Fibroblast of the aortic adventitia (primary cell): ENCODE measurements at places on chromosomes 2 and 18.
A peak's percentile ranks its signal among the peaks of the same experiment; 100 is the strongest.

DNA sequence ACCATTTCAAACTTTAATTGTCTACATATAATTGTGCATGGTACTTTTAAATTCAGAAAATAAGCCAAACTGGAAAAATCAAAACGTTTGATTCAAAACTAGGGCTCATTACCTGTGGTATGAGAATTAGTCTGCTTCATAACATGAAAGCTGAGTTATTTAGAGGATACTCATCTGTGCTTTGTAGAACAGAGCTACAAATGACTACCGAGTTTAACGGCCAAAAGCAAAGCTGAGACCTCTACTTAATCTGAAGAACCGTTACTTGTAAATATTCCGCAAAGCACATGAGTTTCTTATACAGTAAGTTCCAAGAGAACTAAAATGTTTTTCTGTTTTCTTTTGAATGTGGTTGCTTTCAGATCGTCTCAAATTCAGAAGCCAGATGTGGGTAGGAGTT lies 123.7 kb upstream of the SMAD7 start:
- no peak for DNase-seq

DNA sequence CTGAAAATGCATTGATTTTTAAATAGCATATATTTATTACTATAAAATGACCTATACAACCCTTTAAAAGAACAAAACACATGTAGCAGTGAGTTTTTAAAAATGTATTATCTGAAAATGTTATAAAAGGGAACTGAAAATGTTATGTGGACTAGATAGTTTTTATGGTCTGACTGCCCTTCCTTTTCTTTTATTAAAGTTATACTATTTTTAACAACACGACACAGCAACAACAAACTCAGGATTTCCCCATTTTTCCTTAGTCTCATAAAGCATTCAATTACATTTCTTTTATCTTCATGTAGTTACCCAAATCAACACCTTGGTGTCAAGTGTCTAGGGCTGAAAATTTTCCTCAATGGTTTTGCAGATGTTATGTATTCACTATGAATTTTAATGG lies 132.8 kb upstream of the TMEFF2 start:
- no peak for DNase-seq

DNA sequence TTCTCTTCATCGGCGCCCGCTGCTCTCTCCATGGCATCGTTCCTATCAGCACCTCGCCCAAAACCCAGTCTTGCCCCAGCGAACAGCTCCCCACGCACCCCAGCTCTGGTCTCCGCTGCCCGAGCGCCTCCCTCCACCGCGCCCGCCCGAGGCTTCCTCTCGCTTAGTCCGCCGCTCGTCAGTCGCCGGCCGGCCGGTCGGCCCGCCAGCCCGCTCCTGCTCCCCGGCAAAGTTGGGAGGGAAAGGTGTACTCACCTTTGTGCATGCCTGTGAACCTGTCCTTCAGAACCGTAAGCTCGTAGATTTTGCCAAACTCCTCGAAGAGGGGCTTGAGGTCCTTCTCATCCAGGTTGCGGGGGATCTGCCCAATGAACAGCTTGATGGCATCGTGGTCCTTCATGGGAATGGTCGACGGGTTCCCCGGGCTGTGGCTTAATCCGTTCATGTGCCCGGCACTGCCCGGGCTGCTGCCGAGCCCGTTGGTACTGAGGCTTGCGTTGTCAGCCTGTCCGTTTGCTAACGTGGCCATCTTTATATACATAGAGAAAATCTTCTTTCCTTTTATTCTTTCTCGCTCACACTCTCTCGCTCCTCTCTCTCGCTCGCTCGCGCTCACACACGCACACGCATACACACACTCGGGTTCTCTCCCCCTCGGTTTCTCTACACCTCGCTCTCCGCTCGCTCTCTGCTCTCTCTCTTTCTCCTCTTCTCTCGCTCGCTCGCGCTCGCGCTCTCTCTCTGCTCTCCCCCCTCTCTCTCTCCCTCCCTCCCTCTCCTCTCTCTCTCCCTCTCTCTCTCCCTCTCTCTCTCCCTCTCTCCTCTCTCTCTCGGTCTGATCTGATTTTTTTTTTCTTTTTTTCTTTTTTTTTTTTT lies at the start of gene CELF4:
TSS of gene CELF4 (minus strand) at position 698 of the 876 bp plus-strand sequence.
- no peak for DNase-seq

- DNase-seq: no peak
These were observed 891 bp upstream of the NR4A2 start for GRCh38 chr2:156333274-156333950.

DNA sequence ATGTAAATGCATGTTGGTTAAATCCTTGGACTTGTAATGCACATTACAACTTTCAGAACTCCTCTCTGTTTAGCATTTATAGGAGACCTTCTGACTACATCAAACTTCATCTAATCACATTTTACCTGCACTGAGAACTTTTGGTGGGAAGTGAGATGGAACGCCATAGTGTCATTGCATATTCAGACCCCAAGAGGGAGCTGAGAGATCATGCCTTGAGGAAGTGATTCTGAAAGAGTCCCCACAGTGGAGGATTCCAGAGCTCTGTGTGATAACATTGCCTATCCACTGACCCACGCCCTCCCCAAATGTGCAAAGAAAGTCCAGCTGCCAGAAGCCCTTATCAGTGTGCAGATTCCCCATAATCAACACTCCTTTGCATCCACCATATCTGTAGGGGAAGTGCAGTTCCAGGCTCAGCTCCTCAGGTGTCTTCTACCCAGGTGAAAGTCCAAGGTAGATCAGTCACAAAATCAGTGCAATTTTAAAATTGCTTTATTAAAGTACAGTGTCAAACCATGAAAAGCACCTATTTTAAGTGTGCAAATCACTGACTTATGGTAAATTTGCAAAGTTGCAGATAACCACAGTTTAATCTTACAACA lies 212.4 kb downstream of the RPIA start:
- peak; percentile 38 for DNase-seq

DNA sequence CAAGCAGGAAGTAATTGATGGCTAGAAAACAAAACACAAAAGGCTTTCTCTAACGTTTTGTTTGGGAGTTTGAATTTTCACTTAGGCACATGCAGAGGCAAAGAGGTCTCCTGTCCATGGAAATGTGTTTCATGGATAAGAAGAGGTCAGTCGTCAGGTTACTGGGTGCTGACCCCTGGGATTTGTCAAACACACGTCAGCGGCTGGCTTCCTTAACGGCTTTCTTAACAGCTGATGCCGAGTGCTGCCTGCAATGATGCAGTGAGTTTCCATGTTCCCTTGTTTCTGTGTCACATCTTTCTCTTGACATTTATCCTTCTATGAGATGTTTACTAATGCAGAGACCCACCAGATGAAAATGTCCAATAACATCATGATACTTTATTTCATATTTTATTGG lies 31.7 kb downstream of the GPR39 start:
- DNase-seq: no peak

DNA sequence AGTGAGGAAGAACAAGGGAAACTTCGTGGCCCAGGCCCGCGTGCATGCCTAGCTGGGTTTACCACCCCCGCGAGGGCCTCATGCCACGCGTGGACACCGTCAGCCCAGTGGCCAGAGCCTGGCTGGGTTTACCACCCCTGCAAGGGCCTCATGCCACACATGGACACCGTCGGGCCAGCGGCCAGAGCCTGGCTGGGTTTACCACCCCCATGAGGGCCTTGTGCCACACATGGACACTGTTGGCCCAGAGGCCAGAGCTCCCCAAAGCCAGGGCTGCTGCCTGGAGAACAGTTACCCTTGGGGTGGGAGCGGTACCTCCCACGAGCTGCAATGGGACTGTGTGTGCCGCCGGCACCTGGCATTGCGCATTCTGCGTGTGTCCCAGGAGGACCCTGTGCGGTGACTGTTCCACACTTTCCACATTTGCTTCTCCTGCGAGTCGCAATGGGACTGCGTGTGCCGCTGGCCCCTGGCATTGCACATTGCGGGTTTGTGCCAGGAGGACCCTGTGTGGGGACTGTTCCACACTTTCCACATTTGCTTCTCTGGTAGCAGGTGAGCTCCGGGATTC lies 105.6 kb upstream of the CTDP1 start:
- DNase-seq: no peak

DNA sequence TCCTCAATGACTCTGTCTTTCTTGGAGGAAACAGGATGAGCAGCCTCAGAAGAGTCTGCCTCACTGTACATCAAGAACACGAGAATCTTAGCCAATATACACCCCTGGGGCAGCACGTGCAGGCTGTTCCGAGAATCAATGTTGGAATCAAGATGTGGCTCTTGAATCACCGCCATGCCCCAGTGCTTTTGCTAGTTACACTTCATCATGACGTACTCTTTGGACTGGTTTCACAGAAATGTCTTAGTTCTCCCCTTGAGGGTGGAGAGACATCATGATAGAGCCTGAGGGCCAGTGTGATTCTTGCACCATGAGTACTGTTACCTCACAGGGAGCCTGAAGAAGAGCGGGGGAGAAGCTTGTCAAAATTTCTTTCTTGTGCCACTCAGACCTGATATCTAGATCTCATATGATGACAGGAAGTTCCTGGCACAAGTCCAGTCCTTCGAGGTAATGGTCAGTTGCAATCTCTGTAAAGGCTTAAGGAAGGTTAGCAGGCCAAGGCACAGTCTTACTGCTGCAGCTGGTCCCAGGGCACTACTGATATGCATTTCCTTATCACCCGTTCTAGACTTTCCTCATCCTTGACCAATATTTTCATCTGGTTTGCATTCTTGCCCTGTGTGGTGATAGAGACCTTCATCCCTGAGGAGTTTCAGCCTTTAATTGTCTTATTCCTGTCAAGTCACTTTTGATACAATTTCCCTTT lies 28.2 kb upstream of the STAT4 start:
- peak; percentile 99 for DNase-seq

DNA sequence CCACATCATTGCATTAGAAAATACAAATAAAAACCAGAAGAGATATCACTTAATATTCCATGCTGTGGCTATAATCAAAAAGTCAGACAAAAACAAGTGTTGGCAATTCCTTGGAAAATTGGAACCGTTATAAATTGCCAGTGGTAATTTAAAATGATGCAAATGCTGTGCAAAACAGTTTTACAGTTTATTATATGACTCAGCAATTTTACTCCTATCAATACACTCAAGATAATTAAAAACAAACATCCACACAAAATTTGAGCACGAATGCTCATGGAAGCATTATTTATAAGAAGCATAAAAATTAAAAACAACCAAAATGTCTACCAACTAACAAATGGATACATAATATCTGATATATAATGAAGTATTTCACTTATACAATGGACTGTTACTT lies 728.8 kb downstream of the CBLN2 start:
- DNase-seq: no peak

- peak; percentile 40 for DNase-seq
These were observed 916 bp upstream of the OSBPL1A start for GRCh38 chr18:24398540-24398939.

GRCh38 chr2:70440621-70441020 lies 113.0 kb downstream of the TGFA start:
- no peak for DNase-seq

GRCh38 chr2:160970052-160970965 lies 189.9 kb upstream of the TANK start:
- DNase-seq: peak; percentile 95

- no peak for DNase-seq
These were observed 472 bp upstream of the PLEKHM3 start for GRCh38 chr2:208025814-208026184.

DNA sequence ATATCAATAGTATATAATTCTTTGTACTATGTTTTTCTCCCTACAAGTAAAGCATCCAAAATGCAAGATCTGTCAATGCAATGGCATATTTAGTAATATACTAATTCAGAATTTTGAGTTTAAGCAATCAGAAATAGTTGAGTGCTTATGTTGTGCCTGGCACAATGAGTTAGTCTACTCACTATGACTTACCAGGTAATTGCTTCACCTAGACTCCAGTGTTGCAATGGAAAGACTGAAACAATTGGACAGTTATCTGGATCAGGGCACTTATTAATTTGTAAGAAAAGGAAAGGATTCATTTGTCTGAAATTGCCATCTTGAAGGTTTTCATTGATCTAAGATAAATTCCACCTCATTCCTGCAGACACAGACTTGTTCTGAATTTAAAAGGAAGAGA lies 97.6 kb upstream of the TCF4 start:
- no peak for DNase-seq

GRCh38 chr2:56803596-56803995 lies 619.8 kb downstream of the CCDC85A start:
- no peak for DNase-seq

DNA sequence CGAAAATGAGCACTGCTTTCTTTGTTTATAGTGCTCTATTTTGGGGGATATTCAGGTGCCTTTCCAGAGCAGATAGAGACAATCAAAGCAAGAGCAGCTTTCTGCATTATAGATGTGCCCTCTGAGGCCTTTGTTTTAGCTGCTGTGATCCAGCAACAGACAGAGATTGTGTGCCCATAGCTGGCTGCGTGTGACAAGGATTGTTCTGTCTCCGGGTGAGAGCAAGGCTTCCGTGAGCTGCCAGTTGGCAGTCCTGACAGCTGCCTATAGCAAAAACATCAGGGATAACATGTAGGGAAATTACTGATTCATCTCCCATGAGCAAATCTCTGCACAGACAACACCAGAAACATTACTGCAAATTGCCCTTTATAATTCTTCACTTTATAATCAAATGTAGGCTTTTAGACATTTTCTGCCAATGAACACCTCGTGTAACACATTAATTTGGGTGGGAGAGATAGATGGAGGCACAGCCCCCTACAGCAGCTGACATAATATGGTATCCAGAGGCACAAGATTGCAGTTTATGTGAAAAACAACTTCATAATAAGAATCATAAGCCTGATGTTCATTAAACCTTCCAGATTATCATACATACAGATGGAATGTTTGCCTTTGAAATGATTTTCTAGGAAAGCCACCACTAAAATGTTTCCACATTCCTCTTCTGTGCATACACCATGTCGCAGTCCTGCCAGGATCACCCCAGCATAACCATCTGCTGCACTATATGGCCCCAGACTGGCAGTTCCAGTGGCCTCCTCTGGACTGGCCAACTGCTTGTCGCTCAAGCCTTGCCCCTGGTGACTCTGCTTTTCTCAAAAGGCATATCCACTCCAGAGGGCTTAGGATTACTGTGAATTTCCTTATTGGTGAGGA lies 131.2 kb downstream of the TRIB2 start:
- DNase-seq: no peak

DNA sequence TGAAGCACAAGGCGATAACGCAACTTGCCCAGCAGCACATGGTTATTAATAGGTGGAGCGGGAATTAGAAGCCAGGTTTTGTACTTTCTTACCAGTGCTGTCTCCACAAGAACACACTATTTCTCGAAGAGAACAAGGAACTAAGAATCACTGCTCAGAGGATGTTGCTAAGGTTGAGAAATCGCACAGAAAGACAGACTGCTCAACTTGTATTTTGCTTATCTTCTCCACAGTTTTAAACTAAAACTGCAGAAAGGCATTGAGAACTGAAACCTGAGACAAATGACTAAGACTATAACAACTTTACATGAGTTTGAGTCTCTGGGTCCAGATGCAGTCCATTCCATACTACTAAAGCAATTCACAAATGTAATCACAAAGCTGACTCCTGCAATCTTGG lies 6.2 kb downstream of the PRKD3 start:
- DNase-seq: peak; percentile 86

GRCh38 chr2:212711856-212712255 lies 173.3 kb upstream of the ERBB4 start:
- peak; percentile 53 for DNase-seq
